ENCODE measurements at places on chromosomes 3 and 15. TPM values are rescaled to one million over a fixed set of nuclear protein-coding genes. Genes with fewer than 3 reads are reported as not detected.

The HIGD2B gene
- polyA plus RNA-seq = not detected

The CTDSPL gene
- polyA plus RNA-seq = 0.45 TPM

The C3orf80 gene
- polyA plus RNA-seq = not detected

The SMCO1 gene
- polyA plus RNA-seq = not detected

The SLC24A5 gene
- not detected for polyA plus RNA-seq

The KCNAB1 gene
- polyA plus RNA-seq = 0.17 TPM

The FOXB1 gene
- 0.25 TPM for polyA plus RNA-seq

The CYP1A2 gene
- polyA plus RNA-seq = not detected

The LMOD3 gene
- not detected for polyA plus RNA-seq

The GABRB3 gene
- not detected for polyA plus RNA-seq

The NANOGP8 gene
- 1.1 TPM for polyA plus RNA-seq

The RFX7 gene
- polyA plus RNA-seq = 3.8 TPM

The LRTM1 gene
- not detected for polyA plus RNA-seq

The MEGF11 gene
- not detected for polyA plus RNA-seq

The PPP2R3A gene
- 0.56 TPM for polyA plus RNA-seq

The PATL2 gene
- polyA plus RNA-seq = 7.2 TPM

The BCHE gene
- not detected for polyA plus RNA-seq

The MED12L gene
- polyA plus RNA-seq = not detected

The GPR149 gene
- polyA plus RNA-seq = not detected

The IFT122 gene
- polyA plus RNA-seq = 3.5 TPM

The HACL1 gene
- polyA plus RNA-seq = 32.4 TPM

The DAPK2 gene
- 1.1 TPM for polyA plus RNA-seq

The SPINK8 gene
- not detected for polyA plus RNA-seq

The KCNH8 gene
- polyA plus RNA-seq = not detected

The SLC6A1 gene
- not detected for polyA plus RNA-seq

The CP gene
- polyA plus RNA-seq = 0.30 TPM

The KIF9 gene
- 3.7 TPM for polyA plus RNA-seq

The TNIK gene
- polyA plus RNA-seq = 13.2 TPM

The CHCHD6 gene
- 16.9 TPM for polyA plus RNA-seq

The STAB1 gene
- not detected for polyA plus RNA-seq

The FAM3D gene
- not detected for polyA plus RNA-seq

The NKIRAS1 gene
- polyA plus RNA-seq = 4.6 TPM

The CCR8 gene
- not detected for polyA plus RNA-seq

The FANCD2OS gene
- not detected for polyA plus RNA-seq

The NR2E3 gene
- not detected for polyA plus RNA-seq

The ATP13A4 gene
- 0.53 TPM for polyA plus RNA-seq

The KLHL6 gene
- polyA plus RNA-seq = 20.7 TPM
